Frontal cortex (tissue), 4 donors: ENCODE measurements at places on chromosomes 6 and 20. TPM values are rescaled to one million over a fixed set of nuclear protein-coding genes. Genes with fewer than 3 reads are reported as not detected.

DNA sequence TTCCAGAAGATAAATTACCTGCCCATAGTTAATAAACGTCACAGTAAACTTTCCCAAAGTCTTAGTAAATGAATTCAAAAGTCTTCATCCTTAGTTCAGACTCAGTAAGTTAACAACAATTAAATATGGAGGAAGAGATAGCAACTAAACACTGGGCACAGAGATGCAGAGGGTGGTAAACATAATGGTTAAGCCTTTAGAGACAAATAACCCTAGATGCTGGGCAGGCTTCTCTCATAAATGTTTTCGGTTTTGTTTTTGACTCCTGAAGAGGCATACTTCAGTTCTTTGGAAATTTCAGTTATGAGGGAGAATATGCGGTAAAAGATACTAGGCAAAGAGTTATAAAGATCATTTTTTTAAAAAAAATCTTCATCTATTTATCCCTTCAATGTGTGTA lies 369.8 kb downstream of the FRK start:
- DNase-seq, result no peak

DNA sequence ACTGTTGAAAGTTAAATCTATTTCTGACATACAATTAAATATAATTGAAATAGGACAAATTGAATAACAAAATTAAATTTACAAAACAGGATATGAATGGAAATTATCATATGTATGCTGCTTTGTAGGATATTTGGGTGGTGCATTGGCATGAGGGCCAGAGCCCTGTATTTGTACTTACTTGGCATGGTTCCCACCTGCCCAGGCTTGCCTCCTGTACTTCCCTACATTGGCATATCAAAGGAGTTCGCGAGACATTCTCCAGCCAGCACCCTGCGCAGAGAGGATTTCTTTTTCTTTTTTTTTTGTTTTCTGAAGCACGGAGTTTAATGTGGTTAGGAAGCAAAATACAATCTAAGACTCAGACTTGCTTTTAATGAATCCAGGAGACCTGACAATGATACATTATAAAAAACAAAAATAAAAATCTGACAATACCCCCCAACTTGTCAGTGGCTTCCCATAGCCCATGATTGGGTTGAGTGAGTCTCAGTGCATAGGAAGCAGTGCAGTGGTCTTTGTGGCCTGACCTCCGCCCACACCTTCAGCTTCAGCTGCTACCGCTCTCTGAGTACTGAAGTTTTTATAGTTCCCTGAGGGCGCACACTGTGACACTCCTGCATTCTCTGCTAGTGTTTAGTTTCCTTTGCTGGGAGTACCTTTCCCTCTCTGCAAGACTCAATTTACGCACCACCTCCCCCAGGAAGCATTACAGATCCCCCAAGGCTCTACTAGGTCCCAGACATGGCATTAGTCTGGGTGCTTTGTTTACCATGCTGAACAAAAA lies 440.8 kb downstream of the UTRN start:
- no peak for DNase-seq

GRCh38 chr6:137736048-137736818 lies 130.8 kb upstream of the TNFAIP3 start:
- DNase-seq, result no peak

GRCh38 chr20:48957533-48957932 lies 36.0 kb downstream of the ARFGEF2 start:
- DNase-seq, result no peak

- DNase-seq, result no peak
These were observed 71.8 kb upstream of the PHACTR2 start for GRCh38 chr6:143605906-143606521.

- no peak for DNase-seq
These were observed 55.2 kb downstream of the ZFAND3 start for GRCh38 chr6:37874726-37875125.

DNA sequence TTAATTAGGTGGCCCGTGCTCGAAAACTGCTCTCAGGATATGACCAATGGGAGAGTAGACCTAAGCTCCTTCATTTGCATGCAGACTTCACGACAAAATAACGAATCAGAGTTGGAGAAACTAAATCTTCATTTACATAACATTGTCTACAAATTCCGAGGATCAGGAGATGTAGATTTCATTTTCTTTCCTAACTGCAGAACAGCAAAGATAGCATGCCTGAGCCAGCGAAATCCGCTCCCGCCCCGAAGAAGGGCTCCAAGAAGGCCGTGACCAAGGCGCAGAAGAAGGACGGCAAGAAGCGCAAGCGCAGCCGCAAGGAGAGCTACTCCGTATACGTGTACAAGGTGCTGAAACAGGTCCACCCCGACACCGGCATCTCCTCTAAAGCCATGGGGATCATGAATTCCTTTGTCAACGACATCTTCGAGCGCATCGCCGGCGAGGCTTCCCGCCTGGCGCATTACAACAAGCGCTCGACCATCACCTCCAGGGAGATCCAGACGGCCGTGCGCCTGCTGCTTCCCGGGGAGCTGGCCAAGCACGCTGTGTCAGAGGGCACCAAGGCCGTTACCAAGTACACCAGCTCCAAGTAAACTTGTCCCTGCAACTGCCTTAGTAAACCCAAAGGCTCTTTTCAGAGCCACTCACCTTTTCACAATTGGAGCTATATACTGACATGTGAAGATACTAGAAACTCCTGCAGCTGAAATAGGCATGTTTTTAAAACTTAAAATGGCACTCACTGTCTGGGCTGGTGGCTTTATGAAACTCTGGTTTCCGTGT lies 96.5 kb downstream of the HFE start:
- peak; percentile 39 for DNase-seq

- no peak for DNase-seq
These were observed 110.0 kb upstream of the SYNDIG1 start for GRCh38 chr20:24359321-24360027.

DNA sequence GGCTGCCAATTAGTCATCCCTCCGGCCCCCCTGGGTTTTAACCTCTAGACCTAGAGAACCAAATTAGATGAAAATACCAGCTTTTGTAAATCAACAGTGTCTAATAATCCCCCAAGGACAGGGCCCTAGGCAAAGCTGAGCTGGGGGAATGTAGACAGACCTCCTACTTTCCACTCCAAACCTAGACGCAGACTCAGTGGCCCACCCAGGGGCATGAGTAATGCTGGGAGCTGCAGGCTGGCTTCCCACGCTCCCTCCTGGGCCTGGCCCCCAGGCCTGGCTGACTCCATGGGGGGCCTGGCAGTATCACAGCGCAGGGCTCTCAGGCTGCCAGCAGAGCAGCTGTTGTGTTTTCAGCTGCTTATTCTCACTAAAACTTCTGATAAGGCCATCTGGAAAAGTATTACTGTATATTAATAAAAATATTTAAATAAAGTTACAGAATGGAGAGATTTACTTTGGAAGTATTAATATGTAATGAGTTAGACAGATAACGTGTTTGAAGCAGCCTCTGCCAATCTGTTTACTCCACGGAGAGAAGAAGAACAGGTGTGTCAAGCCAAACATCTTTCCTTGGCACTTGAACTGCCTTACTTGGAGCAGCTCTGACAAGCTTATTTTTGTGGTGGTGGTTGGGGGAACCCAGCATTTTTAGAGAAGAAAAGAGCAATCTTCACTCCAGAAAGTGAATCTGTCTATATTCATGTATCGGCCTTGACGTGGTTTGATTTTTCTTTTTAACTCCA lies 144.0 kb upstream of the AGPAT4 start:
- DNase-seq, result no peak

DNA sequence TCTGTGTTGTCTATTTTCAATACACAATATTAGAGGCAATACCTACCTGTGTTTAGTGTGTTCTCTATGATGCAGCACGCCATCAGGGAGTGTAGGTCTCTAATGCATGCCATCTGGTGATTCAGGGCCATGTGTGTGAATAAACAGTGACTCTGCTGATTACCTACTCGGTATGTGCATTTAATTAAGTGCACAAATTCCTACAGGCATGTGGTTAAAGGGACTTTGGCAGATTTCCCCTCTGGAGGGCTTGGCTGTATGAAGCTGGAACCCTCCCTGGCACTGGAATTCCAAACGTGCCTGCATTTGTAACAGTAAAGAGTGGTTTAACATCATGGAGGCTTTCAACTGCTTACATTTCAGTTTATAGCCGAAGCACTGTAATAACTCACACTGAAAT lies 401.5 kb upstream of the SASH1 start:
- no peak for DNase-seq

DNA sequence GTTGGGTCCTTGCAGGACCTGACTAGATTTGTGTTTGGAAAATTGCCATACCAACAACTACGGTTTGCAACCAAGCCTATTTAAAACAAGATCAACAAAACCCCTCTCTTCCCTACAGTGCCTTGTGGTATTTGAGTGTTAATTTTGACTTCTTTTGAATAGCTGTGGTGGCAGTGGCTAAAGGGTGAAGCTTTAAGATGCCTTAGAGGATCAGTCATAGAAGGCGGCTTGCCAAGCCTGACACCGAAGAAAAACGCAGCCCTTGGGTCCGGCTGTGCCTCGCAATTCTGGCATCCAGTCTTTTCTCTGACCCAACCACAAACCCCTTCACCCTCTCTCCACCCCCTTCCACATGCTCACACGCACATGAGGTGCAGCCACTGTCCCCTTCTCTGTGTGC lies 32.6 kb downstream of the BMP6 start:
- no peak for DNase-seq

DNA sequence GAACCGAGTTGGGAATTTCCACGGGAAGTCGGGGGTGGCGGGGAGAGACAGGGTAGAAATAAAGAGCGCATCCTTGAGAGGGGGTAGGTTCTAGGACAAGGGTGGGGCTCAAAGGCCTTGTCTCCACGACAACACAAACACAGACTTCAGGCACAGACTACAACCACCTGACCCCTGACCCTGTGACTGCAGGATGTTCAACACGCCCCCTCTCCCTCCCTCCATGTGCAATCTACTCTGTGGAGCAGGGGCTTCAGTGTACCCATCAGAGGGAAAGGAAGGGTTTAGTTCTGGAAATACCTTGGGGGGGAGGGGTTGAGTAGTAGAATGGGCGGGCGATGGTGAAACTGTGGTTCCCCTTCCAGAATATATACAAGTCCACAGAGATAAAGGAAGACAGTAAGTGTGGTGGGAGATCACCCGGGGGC lies 651 bp upstream of the TAPBP start:
- peak; percentile 54 for DNase-seq

GRCh38 chr20:59361411-59361810 lies 61.0 kb downstream of the EDN3 start:
- DNase-seq, result no peak

DNA sequence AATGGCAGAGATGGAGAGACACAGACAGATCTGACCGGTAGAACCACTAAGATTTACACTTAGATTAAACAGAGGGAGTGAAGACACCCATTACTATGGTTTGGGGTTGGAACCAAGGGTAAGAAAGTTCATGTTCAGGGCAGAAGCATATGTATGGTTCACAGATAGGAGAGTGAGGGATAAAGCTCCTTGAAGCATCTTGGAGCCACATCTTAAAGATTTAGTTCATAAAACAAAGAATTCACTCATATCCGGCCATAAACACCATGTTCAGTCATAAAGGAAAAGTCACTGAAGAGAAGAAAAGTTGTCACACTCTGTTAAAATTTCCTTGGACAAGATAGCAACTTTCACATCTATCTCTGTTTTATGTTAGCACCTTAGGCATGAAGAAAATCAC lies 18.0 kb downstream of the STX7 start:
- DNase-seq, result no peak

- DNase-seq, result no peak
These were observed 30.8 kb upstream of the APMAP start for GRCh38 chr20:25023356-25023755.

DNA sequence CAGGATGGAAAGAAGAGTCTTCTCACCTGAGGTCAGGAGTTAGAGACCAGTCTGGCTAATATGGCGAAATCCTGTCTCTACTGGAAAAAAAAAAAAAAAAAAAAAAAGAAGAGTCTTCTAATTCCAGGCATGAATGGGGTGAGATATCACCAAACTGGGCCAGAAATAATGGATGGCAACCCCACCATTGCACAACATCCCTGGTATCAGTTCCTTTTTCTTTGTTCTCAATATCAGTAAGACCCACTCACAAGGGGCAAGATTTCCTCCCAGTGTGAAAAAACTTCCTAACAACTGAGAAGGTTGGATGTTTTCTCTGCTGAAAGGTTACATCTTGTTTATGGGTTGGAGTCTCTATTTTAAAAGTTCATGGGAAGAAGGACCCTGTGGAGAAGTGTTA lies 23.6 kb upstream of the NR2E1 start:
- no peak for DNase-seq

- DNase-seq, result no peak
These were observed 504.0 kb upstream of the PTCHD4 start for GRCh38 chr6:48615041-48615440.

DNA sequence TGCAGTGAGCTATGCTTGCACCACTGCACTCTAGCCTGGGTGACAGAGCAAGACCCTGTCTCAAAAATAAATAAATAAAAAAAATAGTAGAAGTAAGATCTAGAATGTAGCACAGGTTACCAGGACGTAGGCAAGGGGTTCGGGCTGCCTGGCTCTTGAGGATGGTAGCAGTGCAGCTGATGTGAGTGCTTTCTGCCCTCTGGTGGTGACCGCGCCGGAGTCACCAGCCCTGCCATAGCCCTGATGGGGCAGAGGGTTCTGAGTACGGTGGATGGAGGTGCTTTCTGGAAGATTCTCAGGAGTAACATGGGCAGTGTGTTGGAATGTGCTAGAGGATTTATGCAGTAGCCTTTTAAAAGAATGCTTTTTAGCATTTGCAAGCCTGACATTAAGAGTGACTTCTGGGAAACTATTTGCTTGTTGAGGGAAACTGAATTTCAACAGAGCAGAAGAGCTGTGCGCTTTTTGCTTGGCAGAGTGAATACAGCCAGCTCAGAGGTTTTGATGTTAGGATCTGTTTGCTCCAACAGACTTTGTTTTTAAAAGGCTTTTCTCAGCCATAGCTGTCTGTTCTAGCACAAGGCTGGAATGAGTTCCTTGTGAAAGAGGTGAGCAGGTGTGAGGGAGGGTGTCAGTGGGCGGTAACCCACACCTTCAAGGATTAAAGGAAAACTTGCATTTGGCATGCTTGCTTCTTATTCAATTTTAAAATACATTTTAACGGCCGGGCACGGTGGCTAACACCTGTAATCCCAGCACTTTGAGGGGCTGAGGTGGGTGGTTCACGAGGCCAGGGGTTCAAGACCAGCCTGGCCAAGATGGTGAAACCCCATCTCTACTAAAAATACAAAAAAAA lies 65.9 kb downstream of the PTPN1 start:
- peak; percentile 31 for DNase-seq

- no peak for DNase-seq
These were observed 112.3 kb downstream of the TSHZ2 start for GRCh38 chr20:53084408-53084997.

DNA sequence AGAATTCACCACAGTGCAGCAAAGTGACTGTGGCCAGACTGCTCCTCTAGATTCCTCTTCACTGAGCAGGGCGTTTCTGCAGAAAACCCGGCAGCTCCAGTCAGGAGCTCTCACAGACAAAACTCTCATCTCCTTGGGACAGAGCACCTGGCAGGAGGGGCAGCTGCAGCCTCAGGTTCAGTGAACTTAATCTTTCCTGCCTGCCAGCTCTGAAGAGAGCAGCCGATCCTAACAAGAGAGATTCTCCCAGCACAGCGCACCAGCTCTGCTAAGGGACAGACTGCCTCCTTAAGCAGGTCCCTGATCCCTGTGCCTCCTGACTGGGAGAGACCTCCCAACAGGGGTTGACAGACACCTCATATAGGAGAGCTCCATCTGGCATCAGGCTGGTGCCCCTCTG lies 1065.5 kb downstream of the GRIK2 start:
- DNase-seq, result no peak

The BPIFB1 gene
- not detected for total RNA-seq

The PDYN gene
- total RNA-seq, result 16.3 TPM

The GGT7 gene
- total RNA-seq, result 13.5 TPM

The MOG gene
- under 0.01 TPM for total RNA-seq

The SIRPG gene
- not detected for total RNA-seq

The XKR7 gene
- total RNA-seq, result 9.8 TPM

The CST7 gene
- total RNA-seq, result not detected

The SYNDIG1 gene
- total RNA-seq, result 26.1 TPM
